Neural crest cell (in vitro differentiated cells): ENCODE measurements at places on chromosomes 3 and 15. TPM values are rescaled to one million over a fixed set of nuclear protein-coding genes. Genes with fewer than 3 reads are reported as not detected.

Gene RCN2
- 159 and 161 TPM in 2 replicates for total RNA-seq

Gene SPATA12
- total RNA-seq = not detected in 2 replicates

DNA sequence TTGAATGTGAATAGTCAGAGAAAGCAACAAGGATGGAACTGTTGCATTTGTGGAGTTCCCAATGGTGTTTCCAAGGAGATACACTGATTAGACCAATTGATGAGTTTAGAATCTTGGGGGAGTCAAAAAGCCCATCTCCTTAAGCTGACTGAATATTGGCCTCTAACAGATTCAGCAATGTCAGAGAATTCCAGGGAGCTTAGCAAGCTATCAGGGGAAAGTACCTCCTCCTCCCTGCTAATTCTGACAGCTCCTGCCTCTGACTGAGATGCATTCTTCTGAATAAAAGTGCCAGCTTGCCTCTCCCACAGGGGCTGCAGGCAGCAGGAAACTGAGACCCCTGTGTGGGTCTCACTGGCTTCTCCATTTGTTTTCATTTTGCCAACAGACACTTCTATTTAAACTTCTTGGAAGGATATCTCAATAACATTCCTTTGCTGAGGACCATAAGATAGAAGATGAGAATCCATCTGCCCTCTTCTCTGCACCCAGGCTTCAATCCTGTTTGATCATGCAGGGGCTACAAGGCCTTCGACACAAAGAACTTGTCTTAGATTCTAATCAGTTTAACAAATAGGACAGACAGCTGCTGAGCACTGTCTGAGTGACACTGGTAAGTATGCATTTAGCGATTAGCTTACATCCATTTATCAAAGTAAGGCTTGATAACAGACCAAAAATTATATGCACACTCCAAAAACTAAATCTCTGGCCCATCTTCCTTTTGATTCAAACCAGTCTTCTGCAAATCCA, 1080.8 kb downstream of the TUSC7 start:
- DNase-seq = no peak

DNA sequence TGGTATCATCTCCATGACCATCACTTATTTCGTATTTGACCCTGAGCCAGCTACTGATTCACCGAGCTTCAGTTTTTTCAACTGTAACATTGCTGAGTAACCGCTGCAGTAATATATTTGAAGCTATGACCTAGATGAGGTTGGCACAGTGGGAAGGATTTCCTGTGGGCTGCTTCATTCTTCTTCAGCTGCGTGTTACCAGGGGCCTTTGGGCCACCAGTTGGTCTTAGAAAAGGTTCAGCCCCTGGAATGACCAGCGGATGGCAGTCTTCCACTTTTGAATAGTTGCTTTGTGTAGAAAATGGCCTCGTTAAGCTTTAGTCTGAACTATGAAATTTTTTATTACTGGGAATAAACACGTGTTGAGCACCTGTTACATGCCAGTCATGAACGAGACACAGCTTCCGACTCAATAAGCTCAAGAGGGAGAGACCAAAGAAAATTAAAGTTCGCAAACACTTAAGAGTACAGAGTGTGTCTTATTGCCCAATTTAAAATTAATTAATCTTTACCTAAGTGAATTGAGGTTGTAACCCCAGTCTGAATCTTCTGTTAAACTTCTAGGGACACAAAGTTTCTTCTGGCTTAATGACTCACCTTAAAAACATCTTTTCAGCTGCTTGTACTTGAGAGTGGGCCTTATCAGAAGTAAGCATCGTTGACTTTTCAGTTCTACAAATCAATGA, 57.6 kb upstream of the NR2E3 start:
- peak; percentile 13 for DNase-seq

GRCh38 chr3:88434001-88434400, 284.2 kb downstream of the C3orf38 start:
- DNase-seq = no peak

Gene MUC4
- not detected in 2 replicates for total RNA-seq

- DNase-seq = no peak
Measured at GRCh38 chr15:44813231-44813630, 76.9 kb downstream of the TRIM69 start.

DNA sequence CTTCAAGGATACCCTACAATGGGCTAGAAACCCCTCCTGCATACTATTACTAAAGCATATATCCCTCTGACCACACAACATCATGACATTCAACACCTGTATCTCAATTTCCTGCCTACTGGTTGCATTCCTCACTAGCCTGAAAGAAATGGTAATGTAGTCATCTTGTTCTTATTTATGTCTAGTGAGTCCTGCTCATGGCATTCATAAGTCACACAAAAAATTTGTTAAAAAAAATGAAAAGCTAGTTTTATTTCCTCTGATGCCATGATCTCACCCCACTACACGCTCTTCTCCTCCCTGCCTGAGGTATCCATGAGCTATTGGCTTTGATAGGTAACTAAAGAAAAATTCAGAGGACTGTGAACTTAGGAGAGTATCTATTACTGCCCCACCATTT, 284.5 kb downstream of the ZNF385D start:
- no peak for DNase-seq

Gene CAND2
- 14.8 and 15.5 TPM in 2 replicates for total RNA-seq

Gene FBN1
- 22.1 and 24.3 TPM in 2 replicates for total RNA-seq

- no peak for DNase-seq
Measured at GRCh38 chr15:64163659-64164362, 989 bp upstream of the PPIB start.

GRCh38 chr15:65795663-65796216, 3.6 kb upstream of the DENND4A start:
- DNase-seq = no peak

DNA sequence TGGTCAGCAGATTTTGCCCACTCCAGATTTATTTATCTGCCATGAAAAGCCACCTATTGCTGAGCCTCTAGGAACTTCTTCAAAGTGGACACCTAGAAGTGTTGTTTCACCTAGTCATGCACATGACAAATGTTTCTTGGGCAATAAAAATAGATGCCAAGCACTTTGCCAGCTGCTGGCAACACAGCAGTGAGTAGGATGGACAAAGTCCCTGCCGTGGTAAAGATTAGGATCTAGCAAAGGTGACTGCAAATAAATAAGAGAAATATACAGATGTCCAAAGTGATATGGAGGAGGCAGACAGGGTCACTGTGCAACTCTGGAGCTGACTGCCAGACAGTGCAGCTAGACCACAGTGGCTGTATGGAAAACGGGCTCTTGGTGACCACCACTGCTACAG, 137.9 kb downstream of the SUCLG2 start:
- no peak for DNase-seq

DNA sequence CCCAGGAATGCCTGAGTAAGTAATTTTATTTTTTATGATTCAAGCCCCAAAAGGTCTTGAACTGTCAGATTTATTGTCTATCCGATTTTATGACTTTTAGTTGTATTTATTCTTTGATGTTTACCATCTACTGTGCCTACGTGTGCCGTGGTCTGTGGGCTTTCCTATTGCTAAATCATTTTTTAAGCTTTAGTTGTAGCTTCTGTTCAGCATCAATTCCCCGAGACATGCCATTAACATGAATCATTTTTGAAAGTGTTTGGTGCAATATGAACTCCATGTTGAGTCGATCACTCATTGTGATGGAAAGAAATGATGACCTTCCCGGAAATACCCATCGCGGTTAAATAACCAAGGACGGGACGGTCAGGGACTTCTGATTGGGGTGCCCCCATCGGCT, 268.7 kb upstream of the THRB start:
- no peak for DNase-seq

DNA sequence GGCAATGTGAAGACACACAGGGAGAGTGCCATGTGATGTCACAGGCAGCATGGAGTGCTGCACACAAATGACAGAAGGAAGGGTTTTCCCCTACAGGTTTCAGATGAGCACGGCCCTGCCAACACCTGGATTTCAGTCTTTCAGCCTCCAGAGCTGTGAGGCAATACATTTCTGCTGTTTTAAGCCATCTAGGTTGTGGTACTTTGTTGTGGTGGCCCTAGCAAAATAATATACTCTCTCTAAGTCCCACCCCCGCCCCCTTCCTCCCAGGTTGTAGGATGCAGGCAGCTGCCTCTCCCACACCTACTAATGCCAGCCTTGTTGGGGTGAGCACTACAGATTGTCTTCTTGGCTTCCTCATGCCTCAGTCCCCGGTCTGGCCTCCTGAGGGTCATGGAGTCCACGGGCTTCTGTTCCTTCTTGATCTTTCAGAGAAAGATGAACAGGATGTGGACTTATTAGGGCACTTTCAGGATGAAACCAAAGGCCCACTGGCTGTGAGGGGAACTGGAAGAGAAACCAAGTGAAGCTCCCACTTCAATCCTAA, 180.0 kb downstream of the CD47 start:
- DNase-seq = no peak

Gene SPPL2A
- total RNA-seq = 51.7 and 55.0 TPM in 2 replicates

DNA sequence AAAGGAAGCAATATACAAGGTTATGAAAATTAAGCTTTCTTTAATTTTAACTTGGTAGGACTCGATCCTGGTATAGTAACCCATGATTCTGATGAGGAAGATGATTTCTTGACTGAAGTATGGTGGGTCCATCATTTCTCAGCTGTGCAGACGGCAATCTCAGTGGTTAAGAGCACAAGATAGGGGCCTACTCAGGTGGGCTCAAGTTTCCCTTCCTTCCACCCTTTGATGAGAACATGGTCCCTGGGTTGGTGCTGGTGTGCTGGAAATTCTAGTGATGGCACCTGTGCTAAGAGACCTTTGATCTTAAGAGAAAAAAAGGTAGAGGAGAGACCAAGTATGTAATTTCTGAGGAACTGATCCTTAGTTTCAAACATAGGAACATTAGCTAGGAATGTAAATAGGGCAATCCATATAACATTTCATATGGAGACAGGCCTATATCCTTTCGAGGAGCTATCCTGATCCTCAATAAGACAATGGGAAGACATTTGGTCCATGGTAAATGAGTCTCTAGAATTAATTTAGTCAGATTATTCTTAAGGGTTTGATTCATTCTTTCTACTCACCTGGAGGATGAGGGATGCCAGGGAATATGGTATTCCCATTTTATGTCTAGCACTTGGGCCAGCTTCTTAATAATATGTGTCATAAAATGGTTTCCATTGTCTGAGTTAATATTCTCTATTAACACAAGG, 104.5 kb upstream of the NECTIN3 start:
- no peak for DNase-seq

DNA sequence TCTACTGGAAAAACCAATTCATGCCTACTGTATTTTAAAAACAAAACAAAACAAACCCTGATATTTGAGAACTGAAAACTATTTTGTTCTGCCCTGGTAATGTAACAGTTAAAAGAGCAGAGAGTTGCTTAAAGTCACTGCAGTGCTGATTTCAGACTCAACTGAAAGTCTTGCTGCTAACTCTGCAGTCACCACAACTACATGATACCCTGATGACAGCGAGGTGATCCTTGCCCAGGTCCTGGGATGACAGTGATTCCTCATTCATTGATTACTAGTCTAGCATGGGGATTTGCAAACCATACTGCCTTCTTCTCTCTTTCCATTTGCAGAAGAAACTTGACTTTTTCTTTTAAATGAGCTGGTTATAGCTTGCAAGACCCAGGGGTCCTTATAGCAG, 67.5 kb downstream of the MME start:
- no peak for DNase-seq

Gene DHX36
- 93.4 and 103 TPM in 2 replicates for total RNA-seq

Gene GOLGA8G
- not detected in 2 replicates for total RNA-seq

DNA sequence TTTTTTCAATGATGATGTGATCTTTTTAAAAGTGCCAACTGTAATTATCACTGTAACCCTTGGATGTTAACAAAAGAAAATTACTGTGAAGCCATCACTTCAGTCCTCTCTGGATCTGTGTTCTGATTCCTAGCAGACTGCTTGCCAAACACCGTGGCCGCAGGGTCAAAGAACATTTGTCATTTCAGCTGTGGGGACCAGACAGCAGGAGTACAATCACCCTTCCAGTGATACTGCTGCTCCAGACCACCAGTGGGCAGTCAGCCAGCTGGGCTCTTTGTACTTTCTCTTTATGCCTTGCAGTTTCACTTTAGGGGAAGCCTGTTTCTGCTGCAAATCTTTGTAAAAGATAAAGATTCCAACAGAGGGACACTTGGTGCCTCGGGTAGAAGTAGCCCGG, 770.0 kb downstream of the GRM7 start:
- DNase-seq = no peak

- DNase-seq = no peak
Measured at GRCh38 chr15:44554934-44555723, 18.2 kb downstream of the EIF3J start.

DNA sequence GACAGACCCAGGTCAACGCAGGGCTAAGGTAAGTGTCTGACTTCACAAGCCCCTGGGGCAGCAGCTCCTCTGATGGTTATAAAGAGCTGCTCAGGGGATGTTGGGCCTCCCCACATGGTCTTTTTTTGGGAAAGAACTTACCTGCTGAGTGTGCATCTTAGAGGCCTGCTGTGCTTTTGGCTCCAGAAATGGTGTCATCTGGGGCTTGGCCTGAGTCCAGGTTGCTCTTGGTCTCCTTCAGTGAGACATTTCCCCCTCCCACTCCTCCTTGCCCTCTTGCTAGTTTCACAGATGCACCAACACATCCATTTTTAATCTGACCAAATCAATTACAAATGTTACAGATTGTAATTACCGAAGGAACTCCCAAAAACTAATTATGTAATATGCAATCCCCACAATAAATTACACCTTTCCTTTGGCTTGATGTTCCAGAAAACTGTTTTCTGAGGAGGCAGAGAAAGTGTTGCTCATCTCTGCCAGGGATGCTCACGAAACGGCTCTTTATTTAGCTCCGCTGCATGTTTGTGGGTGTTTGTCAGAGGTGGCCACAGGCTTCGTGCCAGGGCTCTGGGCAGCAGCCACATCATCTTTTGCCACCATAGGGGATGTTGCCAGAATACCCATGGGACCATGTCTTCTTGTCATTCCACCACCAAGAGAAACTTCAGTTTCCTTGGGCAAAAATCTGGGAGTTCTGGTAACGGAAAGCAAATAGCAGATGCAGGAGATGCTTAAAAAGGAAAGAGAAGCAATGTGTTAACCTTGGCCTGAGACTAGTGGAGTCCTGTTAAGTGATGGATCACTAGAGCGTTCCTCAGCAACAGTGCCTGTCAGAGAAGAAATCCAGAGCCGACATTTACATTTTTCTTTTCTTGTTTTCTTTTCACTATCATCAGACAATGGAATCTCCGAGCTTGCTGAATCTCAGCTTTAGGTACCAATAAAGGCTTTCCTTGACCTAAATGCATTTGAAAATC, 799.9 kb downstream of the AGBL1 start:
- no peak for DNase-seq

DNA sequence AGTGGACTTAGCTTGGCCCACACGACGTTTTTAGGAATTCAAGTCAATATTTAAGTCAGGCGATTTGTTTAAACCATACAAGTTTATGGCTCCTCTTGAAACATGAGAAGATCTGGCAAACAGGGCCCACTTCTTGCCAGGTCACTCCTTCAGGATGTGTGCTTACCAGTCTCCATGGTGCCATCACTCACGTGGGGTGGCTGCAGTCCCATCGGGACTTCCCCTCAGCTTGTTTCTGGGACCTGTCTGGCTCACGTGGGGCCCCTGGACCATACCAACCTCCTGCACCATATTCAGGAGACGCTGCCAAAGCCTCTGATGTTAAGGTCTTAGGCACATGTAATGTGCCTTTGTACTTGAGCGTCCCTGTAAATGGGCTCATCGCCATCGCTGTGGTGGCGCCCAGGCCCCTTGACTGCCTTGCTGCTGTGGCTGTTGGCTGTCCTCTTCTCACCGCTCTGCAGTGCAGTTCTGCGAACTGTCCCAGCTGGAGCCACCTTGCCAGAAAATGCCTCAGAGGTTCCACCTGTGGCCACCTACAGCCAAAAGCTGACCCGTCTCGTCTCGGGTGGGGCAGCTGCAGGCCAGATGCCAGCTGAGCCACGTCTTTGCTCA, 8.9 kb downstream of the MCM2 start:
- DNase-seq = no peak

Gene SNX22
- total RNA-seq = 12.7 and 12.9 TPM in 2 replicates

Gene SNURF
- total RNA-seq = 12.1 and 14.0 TPM in 2 replicates
